ENCODE measurements at places on chromosomes 11 and 22. TPM values are rescaled to one million over a fixed set of nuclear protein-coding genes. Genes with fewer than 3 reads are reported as not detected.

GPR137 gene
- total RNA-seq, result 44.6 TPM

KRTAP5-9 gene
- total RNA-seq, result 0.62 TPM

PGA5 gene
- total RNA-seq, result not detected

MAP6 gene
- total RNA-seq, result 1.2 TPM

ENTHD1 gene
- total RNA-seq, result not detected

SLC22A25 gene
- not detected for total RNA-seq

FGF4 gene
- total RNA-seq, result not detected

KRTAP5-10 gene
- 0.31 TPM for total RNA-seq

DNA sequence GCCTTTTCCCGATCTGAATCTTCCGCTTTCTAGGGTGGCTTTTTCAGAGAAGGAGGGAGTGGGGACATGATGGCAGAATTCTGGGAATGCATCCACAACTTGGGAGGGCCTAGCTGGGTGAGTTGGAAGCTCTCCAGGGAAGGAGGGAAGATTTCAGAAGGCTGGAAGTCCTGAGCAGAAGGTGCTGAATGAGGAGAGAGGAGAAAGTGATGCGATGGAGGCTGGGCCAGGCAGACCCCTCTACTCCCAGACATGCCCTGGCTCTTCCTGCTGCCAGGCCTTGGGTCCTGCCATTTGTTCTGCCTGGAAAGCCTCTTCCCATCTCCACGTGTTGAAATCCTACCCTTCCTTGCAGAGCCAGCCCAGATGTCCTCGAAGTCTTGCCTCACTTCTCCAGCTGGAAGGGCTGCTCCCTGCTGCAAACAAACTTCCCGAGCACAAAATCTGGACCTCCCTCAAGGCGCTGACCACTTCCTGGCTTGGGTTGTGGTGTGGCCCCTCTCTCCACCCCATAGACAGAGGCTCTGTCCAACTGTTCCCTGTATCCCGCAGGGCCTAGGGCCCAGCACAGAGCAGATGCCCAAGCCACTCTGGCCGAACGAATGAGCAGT lies 16.8 kb downstream of the LRRC32 start:
- no peak for DNase-seq

DNA sequence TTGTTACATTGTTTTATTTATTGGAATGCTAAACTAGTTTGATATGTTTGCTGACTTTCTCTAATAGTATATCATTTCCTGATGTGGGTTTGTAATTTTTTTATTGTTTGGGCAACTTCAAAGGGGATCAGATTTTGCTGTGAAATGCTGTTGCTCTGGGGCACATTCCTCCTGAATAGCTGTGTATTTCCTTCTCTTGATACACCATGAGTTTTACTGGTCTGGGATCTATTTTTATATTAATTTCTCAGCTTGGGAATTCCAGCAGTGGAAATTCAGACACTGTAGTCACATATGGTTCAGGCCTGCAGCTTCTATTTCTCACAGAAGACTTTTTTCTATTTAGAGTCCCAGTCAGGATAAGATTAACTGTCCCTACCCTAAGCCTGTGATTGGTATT lies 58.9 kb downstream of the RPUSD4 start:
- DNase-seq, result no peak

DNA sequence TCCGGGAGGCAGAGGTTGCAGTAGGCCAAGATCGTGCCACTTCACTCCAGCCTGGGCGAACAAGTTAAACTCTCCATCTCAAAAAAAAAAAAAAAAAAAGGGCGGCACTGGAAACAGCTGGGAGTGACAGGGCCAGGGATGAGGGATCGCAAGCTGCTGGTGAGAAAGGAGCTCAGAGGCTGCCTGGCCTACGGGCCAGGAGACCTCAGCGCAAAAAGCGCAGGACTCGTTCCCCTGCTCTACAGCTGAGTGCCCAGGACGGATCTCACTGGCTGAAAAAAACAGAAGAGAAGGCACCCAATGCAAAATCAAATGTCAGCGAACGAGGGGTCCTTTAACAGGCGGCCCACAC lies 650 bp upstream of the NUP50 start:
- DNase-seq, result no peak

- DNase-seq, result peak; percentile 53
Measured at GRCh38 chr11:94400839-94401772, at the start of gene GPR83. Gene GPR83 (minus strand): TSS chr11:94401419. CDS start chr11:94401247, 172 bp downstream.

GRCh38 chr11:103109818-103110388 lies 677 bp downstream of the DYNC2H1 start:
- no peak for DNase-seq

DNA sequence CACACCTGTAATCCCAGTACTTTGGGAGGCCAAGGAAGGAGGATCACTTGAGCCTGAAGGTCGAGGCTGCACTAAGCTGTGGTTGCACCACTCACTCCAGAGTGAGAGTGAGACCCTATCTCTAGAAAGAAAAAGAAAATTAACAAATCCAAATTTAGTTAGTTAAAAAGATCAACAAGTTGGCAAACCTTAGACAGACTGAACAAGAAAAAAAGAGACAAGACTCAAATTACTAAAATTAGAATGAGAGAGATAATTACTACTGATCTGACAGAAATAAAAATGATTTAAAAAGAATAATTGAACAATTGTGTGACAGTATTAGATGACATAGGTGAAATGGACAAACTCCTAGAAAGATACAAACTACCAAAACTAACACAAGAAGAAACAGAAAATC lies 13.6 kb downstream of the CHEK2 start:
- DNase-seq, result no peak

DNA sequence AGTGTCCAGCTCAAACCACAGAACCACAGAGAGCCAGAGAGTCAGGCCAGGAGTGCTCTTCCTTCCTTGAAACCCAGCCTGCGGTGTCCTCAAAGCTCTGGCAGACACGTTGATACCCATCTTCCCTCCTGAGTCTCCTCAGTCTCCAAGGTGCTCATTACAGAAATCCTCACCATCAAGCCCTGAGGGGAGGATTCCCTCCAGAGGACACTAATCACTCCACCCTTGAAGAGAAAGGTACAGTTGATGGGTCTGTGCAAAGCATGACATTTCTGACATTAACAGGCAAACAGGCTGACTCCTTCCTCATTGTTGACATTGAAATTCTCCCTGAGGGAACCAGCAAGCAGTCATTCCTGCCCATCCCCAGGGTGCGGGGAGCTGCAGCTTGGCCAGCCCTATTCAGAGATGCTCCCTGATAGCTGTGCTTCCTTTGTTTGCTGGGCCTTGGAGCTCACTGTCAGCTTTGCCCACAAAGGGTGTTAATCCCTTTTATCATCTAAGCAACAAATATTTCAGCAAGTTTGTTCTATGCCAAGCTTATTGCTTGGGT lies 101.7 kb upstream of the CSNK2A3 start:
- no peak for DNase-seq

- DNase-seq, result no peak
Measured at GRCh38 chr22:49825944-49826602, 1.6 kb downstream of the BRD1 start.

GRCh38 chr11:119726150-119726553 lies 2.8 kb downstream of the NECTIN1 start:
- no peak for DNase-seq

DNA sequence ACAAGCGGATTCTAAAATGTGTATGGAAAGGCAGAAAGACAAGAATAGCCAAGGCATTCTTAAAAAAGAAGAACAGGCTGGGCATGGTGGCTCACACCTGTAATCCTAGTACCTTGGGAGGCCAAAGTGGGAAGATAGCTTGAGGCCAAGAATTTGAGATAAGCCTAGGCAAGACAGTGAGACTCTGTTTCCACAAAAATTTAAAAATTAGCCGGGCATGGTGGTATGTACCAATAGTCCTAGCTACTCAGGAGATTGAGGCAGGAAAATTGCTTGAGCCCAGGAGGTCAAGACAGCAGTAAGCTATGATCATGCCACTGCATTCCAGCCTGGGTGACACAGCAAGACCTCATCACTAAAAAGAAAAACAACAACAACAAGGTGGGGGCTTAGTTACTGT lies 46.0 kb upstream of the PPP2R1B start:
- no peak for DNase-seq

DNA sequence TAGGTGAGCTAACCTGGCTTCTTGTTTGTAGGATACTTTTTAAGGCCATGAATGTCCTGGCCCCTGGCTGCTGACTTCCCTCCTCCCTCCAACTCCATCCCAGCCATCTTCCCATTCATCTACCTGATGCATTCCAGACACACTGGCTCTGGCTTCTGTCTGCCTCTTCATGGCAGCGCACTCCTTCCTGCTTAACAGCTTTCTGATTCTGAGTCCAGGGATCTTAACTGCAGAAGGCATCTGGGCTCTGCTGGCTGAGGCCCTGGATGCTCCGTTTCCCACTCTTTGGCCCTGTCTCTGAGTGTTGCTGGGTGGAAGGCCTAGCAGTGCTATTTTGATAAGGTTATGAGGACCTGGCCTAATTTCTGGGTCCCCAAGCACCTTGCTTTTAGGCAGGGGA lies 1.8 kb upstream of the THY1 start:
- DNase-seq, result no peak

GRCh38 chr11:112520354-112520753 lies 259.7 kb upstream of the PLET1 start:
- DNase-seq, result no peak

GRCh38 chr22:49551446-49551845 lies 276.2 kb downstream of the BRD1 start:
- DNase-seq, result no peak

DNA sequence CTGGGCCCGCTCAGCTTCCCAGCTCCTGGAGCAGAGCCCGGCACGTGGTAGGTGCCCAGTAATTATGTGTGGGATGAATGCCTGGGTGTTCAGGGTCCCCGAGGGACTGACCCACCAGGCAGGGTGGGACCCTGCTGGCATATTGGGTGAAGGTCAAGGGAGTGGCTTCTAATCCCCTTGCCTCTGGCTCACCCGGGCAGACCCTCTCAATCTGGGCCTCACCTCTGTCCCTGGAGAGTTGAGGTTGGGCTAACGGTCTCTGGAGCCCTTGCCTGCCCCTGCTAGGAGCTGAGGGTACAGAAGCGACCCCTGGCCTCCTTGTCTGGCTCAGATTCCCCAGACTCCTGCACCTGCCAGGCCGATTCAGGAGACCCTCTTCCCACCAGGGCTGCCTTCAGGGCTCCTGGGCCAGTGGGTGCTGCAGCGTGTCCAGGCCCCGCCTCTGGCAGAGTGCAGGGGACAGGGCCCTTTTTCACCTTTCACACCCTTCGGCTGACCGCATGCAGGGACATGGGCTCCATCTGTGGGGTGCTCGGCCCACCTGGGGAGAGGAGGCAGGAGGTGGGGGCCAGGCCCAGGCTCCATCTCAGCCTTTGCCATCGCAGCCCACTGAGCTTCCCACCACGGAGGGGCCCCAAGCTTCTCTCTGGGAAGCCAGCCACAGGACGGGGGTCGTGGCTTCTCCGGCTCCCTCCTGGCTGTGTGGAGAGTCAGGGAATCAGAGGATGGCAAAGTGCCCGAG lies 3.8 kb upstream of the CTSD start:
- DNase-seq, result peak; percentile 8

- no peak for DNase-seq
Measured at GRCh38 chr11:112511911-112512310, 251.3 kb upstream of the PLET1 start.

DNA sequence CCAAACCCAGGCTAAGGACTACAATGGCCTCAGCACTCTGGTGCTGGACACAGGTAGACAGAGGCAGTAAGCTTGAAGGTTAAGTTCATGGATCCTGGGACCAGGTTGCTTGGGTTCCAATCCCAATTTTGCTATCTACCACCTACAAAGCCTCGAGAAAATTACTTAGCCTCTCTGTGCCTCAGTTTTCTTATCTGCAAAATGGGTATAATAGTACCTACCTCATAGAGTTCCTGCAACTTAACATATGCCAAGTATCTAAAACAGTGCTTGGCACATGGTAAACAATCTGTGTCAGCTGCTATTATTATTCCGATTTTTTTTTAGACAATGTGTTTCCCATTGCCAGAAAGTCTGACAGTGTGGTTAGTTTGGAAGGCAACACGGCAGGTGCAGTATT lies 37.5 kb downstream of the SYN3 start:
- DNase-seq, result no peak

DNA sequence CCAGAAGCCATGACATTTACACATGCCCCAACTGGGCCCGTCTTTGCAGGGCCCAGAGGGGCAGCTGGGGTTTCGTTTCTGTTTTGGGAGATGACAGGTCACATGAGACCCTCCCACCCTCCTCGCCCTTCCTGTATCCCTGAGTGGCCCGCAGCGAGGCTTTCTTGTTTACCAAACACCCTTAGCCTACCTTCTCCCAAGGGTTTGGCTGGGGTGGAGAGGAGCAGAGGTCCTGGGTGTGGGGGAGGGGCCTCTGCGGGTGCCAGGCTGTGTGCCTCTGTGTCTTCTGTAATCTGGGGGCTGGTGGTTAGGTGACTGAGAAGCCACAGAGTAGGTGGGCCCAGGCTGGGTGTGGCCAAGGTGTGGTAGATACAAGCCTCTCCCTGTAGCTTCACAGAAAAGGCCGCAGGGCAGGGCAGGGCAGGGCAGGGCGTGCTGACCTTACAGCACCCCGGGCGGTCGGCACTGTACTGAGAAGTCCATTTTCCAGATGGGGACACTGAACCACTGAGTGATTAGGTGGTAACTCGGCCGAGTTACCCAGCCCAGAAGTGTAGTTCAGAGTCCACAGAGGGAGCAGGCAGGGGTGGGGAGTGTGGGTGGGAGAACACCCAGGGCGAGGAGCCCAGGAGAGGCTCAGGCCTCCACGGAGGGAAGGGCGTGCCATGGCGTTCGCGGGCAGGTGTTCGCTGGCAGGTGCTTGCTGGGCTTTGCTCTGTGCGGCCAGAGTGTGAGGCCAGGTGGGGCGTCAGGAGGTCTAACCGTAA lies 8.7 kb downstream of the PRR5 start:
- no peak for DNase-seq

DNA sequence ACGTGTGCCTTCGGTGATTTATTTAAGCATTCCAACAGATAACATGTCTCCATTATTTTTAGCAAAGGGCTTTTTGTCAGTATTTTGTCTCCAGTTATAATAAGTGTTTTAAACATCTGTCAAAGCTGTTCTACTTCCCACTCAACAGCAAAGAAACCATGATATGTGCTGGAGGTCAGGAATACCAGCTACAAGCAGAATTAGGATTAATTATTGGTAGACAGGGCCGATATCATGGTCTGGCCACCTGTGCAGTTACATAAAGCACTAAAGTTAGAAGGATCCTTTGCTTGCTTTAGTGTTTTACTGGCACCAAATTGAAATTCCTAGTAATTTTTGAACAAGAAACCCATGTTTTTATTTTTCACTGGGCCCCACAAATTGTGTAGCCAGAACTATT lies 591.3 kb upstream of the ARHGAP42 start:
- no peak for DNase-seq
